SW480 (cell line): ENCODE measurements at places on chromosomes 13 and 19.

DNA sequence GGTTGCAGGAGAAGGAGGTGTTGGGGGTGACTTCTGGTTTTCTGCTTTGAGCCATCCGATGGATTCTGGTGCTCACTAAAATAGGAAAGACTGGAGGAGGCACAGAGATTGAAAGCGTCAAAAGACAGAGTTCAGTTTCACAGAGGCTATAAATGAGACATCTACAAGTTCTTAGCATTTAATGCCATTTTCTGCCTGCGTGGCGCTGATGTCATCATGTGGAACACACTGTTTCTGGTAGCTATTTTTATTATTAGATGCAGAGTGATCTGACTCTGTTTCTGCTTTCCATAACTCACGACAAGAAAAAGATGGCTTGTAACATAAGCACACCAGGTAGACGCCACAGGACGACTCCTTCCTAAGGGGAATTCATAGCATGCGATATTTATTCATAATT, 3.3 kb upstream of the SLC39A3 start:
- DNase-seq: no peak

DNA sequence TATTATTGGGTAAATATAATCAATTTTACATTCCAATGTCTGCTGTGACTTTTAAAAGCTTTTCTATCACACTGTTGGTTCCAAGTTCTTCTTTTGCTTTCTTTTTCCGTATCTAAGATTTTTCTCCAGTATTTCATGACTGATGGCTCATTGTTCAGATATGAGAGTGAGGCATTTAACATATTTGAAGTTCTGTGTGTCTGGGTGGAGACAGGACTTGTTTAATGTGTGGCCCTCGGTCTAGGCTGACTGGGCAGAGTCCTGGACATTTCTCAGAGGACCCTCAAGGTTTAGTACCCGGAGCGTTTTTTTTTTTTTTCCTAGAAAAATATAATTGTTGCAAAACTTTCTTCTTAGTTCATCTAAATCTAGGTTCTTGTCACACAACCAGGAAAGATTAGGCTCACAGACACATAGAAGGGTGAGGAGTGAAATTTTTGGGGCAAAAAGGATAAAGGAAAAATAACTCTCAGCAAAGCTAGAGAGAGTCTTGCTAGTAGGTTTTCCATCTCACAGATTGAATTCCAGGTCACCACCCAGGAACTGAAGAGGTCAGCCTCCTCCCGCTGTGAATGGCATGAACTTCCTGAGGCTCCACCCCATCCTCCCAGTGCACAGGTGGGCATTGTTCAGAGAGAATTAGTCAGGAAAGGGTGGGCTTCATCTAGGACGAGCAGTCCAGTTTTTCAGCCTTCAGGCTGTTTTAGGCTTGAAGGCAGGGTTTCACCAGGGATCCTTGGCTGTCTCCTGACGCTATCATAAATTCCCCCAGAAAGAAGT, 1002.4 kb upstream of the PCDH9 start:
- no peak for DNase-seq

DNA sequence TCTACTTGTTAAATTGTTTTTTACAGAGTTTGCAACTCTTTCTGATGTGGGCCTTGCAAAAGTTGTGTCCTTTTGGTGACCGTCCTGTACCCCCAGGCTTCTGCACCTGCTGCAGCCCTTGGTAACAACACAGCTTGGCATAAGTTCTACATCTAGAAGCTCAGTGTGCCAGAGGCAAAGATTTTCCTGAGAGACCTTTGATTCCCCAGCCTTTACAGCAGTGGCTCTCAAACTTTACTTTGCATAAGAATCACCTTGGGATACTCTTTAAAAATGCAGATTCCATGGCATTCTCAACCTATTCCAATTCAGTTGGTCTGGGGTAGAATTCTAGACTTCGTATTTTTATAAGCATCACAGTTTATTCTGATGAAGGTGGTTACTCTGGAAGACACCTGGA, 260.9 kb downstream of the DCT start:
- no peak for DNase-seq

- no peak for DNase-seq
Observed at GRCh38 chr13:89786531-89786930, 1561.0 kb upstream of the MIR17HG start.

GRCh38 chr13:42643076-42643475, 69.1 kb downstream of the TNFSF11 start:
- no peak for DNase-seq

GRCh38 chr19:29093553-29093908, 119.4 kb downstream of the UQCRFS1 start:
- no peak for DNase-seq

DNA sequence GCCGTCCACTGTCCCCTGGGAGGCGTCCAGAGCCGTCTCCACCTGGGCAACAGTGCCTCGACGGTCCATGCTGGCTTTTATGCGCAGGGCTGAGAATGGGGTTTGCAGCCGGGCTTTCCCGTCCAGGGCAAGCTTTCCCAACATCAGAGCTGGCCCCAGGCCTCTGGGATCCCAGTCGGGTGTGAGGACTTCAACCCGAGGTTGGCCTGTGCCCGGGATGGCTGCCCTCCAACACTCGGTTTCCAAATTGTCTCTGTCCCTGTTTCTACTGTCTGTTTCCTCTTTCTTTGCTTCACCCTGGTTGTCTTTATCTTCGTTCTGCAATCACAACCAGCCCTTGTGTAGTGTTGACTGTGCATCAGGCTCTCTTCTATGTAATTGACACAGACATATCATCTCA, at the start of gene IFNL4:
Gene IFNL4 (minus strand): TSS at position 51 of the 400 bp plus-strand sequence.
- no peak for DNase-seq
